Activated CD4-positive, alpha-beta T cell treated with anti-CD3 and anti-CD28 coated beads for 48 hours (primary cell): ENCODE measurements at places on chromosomes 12 and 14.

GRCh38 chr12:99055299-99055698 lies 410.2 kb downstream of the APAF1 start:
- DNase-seq: no peak

- no peak for DNase-seq
Observed at GRCh38 chr12:124432376-124432775, 135.0 kb downstream of the NCOR2 start.

DNA sequence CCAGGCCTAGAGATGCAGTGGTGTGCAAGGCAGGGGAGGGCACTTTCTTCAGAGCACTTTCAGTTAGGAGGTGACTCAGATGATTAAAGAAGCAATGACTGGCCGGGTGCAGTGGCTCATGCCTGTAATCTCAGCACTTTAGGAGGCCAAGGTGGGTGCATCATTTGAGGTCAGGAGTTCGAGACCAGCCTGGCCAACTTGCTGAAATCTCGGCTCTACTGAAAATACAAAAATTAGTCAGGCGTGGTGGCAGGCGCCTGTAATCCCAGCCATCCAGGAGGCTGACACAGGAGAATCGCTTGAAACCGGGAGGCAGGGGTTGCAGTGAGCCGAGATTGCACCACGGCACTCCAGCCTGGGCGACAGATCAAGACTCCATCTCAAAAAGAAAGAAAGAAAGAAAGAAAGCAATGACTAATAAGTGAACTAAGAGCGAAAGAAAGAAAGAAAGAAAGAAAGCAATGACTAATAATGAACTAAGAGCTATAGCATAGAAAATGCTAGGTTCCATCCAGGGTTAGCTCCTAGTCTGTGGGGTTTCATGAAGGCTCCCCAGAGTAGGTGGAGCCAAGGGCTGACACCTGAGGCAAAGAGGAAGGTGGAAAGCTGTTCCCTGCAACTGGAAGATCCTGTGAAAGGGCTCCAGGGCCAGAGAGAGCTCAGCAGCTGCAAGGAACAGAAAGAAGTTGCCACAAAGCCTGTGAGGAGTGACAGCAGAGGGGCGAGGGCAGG lies 334.5 kb downstream of the CACNA1C start:
- DNase-seq: peak; percentile 69

DNA sequence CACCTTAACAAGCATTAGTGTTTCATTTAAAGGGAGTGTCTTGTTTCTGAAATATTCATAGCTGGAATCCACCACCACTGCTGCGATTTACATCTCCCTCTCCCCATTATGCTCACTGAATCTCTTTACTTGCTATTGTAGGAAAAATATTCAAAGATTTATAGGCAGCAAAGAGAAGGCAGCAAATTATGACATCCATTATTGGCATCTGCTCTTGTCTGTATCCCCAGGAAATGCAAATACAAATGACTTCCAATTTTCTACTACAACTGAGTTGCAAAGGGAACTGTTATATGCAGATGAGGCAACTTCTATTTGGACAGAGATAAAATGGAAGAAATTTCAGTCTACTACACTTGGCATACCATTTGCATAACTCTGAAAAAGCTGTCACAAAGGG lies 88.4 kb upstream of the PRKD1 start:
- no peak for DNase-seq

- no peak for DNase-seq
Observed at GRCh38 chr12:65196762-65197567, 27.6 kb downstream of the LEMD3 start.

DNA sequence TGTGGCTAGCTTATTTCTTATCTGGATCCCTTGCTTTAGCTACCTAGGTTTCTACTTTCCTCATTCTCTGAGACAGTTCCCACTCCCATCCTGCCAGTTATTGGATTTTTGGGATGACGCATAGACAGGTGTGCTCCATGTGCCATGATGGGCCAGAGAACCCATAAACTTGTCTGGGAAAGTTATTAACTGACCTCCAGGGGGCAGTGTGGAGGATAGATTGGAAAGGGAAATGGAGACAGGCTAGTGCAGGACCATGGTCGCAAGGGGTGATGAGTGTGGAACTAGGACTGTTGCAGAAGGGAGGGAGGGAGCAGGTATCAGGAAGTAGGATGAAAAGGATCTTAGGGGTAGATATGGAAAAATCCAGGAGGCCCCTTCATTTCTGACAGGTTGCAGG lies 80.3 kb downstream of the ESRRB start:
- DNase-seq: peak; percentile 64

- no peak for DNase-seq
Observed at GRCh38 chr14:99562856-99563748, 40.9 kb downstream of the CCDC85C start.

GRCh38 chr14:62689733-62690132 lies 355.5 kb downstream of the KCNH5 start:
- no peak for DNase-seq

GRCh38 chr12:130978785-130979184 lies 25.1 kb downstream of the ADGRD1 start:
- DNase-seq: no peak

DNA sequence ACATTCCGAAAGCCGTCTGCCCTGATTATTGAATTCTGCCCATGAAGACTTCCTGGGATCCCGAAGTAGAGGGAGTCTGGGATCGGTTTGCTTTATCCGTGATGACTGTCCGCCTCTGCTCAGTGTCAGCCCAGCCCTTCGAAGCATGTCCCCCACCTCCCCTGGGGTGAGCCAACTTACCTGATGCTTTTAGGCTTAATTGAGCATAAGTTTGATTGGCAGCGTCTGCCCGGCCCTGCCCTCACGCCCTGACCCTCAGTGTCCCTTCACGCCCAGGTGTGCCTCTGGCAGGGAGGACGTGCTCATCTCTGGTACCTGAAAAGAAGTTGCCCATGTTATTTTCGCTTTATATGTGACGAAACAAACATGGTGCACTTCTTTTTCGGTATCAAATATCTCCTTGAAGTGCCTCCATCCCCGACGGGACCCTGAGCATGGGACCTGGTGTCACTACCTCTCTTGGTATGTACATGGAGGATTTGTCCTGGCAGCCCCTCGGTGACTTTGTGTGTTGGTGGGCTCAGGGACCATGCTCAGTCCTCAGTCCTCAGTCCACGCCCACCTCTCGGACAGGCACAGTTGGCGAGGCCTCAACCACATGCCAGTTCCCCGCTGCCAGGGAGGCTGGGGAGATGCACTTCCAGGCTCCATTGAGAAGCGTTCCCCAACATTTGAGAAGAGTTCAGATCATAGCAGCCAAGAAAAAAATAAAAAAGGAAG lies 130.1 kb upstream of the RTL1 start:
- no peak for DNase-seq

GRCh38 chr12:58026426-58026825 lies 85.1 kb downstream of the ATP23 start:
- DNase-seq: no peak

- DNase-seq: peak; percentile 67
Observed at GRCh38 chr12:120115692-120116440, 687 bp downstream of the RAB35 start.

DNA sequence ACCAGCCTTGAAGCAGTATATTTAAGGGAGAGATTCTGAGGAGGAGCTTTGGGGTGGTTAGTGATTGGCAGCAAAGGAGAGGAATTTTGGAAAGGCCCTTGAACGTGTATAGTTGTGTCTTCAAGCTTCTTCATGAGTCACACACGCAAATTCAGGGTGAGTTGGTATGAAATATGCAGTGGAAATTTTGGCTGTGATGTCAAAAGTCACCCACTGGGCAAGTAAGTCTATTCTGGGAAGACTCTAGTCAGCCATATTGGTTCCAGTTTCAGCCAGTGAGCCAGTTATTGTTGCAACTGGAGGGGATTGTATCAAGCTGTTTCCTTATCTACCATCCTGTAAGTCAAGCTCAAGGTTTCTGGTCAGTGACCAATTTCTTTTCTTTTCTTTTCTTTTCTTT lies 32.0 kb upstream of the VASH1 start:
- no peak for DNase-seq

- DNase-seq: peak; percentile 67
Observed at GRCh38 chr12:53207042-53207441, at the start of gene ITGB7. Gene ITGB7, minus strand, starts transcription at chr12:53207251. Its CDS starts 6,808 bp downstream, at chr12:53200443.

- no peak for DNase-seq
Observed at GRCh38 chr12:71282020-71282419, 124.2 kb upstream of the TSPAN8 start.

DNA sequence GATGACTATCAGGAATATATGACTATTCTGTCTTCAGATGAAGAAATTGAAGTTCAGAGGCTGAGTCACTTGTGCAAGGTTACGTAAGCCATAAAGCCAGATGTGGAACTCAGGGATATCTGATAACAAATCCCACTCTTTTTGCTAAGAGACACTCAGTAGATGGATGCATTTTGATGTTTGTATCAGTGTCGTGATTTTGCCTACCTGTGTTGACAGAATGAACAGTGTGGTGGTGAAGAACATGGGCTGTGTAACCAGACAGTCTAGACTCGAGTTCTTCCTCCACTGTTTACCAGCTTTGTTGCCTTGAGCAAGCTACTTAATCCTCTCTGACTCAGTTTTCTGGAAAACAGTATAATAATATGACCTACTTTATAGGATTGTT lies 93.9 kb downstream of the DAAM1 start:
- no peak for DNase-seq

GRCh38 chr12:95805864-95806671 lies 15.5 kb upstream of the NTN4 start:
- no peak for DNase-seq

GRCh38 chr12:72865921-72866320 lies 593.8 kb downstream of the TRHDE start:
- no peak for DNase-seq

DNA sequence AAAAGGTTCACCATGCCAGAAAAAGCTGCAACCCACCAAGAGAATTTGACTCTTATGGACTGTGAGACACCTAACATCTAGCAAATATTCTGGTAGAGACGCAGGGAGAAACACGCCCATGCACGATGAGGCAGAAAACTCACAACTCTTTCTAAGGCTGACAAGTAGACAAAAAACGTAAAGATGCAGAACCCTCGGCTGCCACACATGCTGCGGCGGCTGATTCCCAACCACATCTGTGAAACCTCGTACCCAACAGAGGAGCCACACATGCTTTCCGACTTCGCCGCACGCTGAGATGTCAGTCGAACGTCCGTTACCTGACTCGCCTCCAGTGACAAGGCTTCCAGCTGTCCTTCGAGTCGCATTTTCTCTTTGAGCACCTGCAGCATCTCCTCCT lies 21.8 kb downstream of the GOLGA3 start:
- DNase-seq: peak; percentile 68

DNA sequence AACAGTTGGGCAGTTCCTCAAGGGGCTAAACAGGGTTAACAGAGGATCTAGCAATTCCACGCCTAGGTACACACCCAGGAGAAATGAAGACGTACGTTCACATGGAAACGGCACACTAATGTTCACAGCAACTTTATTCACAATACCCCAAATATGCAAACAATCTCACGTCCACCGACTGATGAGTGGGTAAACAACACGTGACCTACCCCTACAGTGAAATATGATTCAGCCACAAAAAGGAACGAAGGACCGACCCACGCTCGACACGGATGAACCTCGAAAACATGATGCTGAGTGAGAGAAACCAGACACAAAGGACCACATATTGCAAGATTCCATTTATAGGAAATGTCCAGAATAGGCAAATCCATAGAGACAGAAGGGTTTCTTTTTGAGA lies 112.7 kb downstream of the NCOR2 start:
- no peak for DNase-seq

- no peak for DNase-seq
Observed at GRCh38 chr12:129009833-129010622, 156.8 kb downstream of the GLT1D1 start.

DNA sequence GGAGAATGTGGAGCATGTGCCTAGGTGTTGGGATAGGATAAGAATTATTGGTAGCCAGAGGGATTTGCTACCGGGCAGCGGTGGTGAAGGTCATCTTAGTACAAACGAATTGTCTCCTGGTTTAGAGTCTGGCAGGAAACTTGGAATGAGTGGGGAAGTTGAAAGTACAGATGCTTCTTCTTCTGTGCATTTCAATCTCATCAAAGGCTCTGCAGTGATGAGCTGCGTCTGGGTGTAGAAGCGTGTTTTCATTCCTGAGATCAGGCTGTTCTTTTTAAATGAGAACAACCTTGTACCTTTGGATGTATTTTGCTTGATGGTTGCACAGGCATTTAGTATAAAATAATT lies 2.1 kb downstream of the WNK1 start:
- DNase-seq: no peak

DNA sequence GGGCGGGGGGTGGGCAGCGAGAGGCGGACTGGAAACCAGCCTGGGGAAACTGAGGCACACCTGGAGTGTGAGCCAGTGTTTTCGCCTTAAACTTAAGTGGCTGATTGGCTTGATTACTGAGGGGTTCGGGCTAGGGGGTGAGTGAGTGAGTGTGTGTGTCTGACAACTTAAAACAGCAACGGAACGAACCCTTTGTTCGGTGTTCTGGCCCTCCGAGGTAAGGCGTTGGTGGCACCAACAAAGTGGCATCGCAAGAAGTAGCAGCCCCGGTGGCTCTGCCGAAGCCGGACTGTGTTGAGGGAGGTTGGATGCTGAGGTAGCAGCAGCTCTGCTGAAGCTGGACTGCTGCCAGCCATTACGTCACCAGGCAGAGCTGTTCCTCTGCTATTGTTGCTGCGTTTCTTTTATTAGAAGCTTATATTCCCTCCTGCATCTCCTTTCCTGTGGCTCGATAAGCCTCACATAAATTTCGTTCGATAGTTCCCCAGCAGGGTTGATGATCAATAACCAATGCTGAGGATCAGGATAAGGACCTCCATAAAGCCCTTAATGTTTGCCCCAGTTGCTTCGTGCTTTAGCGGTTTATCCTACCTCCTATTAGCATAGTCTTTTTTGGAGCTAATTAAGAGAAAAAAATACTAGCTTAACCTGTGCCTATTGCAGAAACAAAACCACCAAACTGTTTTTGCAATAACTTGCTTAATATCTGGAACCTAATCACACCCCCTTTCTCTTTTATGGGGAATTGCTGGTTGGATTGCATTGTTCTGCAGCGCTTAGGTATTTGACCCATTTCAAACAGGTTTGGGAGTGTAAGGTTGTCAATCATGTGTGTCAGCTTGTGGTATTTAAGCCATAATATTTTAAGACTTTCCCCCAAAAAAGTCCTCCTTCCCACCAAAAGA lies 1.3 kb downstream of the GPR137C start:
- peak; percentile 85 for DNase-seq

GRCh38 chr14:75022655-75023054 lies 19.9 kb downstream of the EIF2B2 start:
- DNase-seq: peak; percentile 23

DNA sequence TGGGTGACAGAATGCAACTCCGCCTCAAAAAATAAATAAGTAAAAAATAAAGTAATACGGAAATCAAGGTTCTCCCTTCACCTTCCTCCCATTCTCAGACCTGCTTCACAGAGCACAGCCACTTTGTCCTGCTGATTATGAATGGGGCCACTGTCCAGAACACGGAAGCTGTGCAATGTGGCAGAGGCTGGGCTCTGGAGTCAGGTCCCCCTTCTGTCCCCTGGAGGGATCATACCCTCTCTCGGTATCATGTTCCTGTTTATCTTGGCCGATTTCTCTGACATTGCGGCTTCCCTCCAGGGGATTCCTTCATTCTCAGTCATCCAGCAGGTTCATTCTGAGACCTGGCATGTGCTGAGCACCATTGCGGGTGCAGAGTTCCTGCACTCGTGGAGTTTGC lies 11.3 kb downstream of the PPP2R5C start:
- DNase-seq: no peak

GRCh38 chr12:85781766-85782165 lies 54.4 kb downstream of the RASSF9 start:
- no peak for DNase-seq
